ENCODE measurements at places on chromosomes 4 and X. TPM values are rescaled to one million over a fixed set of nuclear protein-coding genes. Genes with fewer than 3 reads are reported as not detected.

VCX2 gene
- total RNA-seq: not detected

PDGFC gene
- total RNA-seq: 2.4 TPM

HEPH gene
- total RNA-seq: not detected

MTCP1 gene
- 23.3 TPM for total RNA-seq

FAM3A gene
- total RNA-seq: 44.6 TPM

RAB41 gene
- not detected for total RNA-seq

PIN4 gene
- total RNA-seq: 40.8 TPM

SCRG1 gene
- total RNA-seq: not detected

C4orf46 gene
- total RNA-seq: 8.7 TPM

FOXP3 gene
- total RNA-seq: 0.07 TPM

FREM3 gene
- total RNA-seq: not detected

TIMM17B gene
- total RNA-seq: 110 TPM

TRIM61 gene
- total RNA-seq: not detected

SUPT20HL2 gene
- total RNA-seq: not detected

SCLT1 gene
- total RNA-seq: 5.4 TPM

DMP1 gene
- total RNA-seq: not detected

TMEM156 gene
- total RNA-seq: 22.8 TPM

NOX1 gene
- 0.07 TPM for total RNA-seq

NPY2R gene
- not detected for total RNA-seq

STBD1 gene
- total RNA-seq: 13.0 TPM

ADH1C gene
- not detected for total RNA-seq

HAUS3 gene
- total RNA-seq: 7.2 TPM

HMX1 gene
- total RNA-seq: 0.13 TPM

MAOA gene
- 0.86 TPM for total RNA-seq

CDKL2 gene
- 0.63 TPM for total RNA-seq

RHOH gene
- total RNA-seq: 0.18 TPM

DKK2 gene
- not detected for total RNA-seq

SLITRK4 gene
- total RNA-seq: not detected

SYTL4 gene
- 3.7 TPM for total RNA-seq

CCKAR gene
- total RNA-seq: not detected

PHEX gene
- 0.42 TPM for total RNA-seq

OPRPN gene
- total RNA-seq: not detected

PABPC5 gene
- not detected for total RNA-seq

AREG gene
- total RNA-seq: 26.5 TPM

USP51 gene
- 0.43 TPM for total RNA-seq

MAGEA2B gene
- not detected for total RNA-seq

VEGFD gene
- total RNA-seq: 0.20 TPM

H2BW2 gene
- total RNA-seq: not detected

FRMD7 gene
- not detected for total RNA-seq

GUCY1A1 gene
- total RNA-seq: not detected

RNF212 gene
- 2.8 TPM for total RNA-seq

YIPF7 gene
- not detected for total RNA-seq

AMER1 gene
- total RNA-seq: 2.6 TPM

TRIM2 gene
- 0.62 TPM for total RNA-seq

TCEANC gene
- total RNA-seq: 0.66 TPM

MAGED4 gene
- total RNA-seq: 9.8 TPM

PTCHD1 gene
- not detected for total RNA-seq

KIF4A gene
- 31.0 TPM for total RNA-seq

RIBC1 gene
- total RNA-seq: 0.63 TPM

TMPRSS11D gene
- not detected for total RNA-seq

DCX gene
- total RNA-seq: not detected

GDPD2 gene
- not detected for total RNA-seq

FGD1 gene
- total RNA-seq: 6.0 TPM

CTAG1B gene
- total RNA-seq: not detected

SORCS2 gene
- total RNA-seq: 5.8 TPM

BST1 gene
- total RNA-seq: 17.8 TPM

FAM9C gene
- total RNA-seq: not detected

SULT1E1 gene
- not detected for total RNA-seq
